T-cell (primary cell): ENCODE measurements at places on chromosomes 6 and 20.

DNA sequence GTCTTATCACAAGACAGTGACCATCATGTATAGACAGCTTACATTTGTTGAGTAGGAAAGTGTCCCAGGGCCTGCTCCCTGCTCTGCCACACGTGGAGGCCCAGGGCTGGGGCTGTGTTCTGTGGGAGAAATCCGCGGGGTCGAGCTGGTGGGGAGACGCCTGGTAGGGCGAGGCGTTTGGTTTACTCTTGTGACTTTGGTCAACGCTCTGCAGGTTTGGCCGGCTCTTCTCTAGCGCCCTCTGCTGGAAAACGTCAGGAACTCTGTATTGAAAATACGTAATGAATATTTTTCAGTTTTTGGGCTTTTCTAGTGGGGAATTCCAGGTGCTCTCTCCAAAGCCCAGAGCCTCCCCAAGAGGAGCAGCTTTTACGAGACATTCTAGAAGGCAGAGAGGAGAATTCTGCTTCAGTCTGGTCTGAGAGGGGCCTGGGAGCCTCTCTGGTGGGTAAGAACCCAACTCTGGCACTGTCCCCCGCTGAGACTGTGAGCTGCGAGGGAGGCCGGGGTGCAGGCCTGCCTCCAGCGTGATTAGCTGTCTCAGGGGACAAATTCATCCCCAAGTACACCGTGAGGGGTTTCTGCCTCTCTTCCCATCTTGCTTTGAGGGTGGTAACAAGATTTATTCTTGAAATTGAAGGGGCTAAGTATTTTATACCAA is 112.6 kb upstream of the RALGAPA2 start:
- DNase-seq: peak; percentile 17

- no peak for DNase-seq
Observed at GRCh38 chr20:49318091-49318429, 40.2 kb upstream of the ZNFX1 start.

DNA sequence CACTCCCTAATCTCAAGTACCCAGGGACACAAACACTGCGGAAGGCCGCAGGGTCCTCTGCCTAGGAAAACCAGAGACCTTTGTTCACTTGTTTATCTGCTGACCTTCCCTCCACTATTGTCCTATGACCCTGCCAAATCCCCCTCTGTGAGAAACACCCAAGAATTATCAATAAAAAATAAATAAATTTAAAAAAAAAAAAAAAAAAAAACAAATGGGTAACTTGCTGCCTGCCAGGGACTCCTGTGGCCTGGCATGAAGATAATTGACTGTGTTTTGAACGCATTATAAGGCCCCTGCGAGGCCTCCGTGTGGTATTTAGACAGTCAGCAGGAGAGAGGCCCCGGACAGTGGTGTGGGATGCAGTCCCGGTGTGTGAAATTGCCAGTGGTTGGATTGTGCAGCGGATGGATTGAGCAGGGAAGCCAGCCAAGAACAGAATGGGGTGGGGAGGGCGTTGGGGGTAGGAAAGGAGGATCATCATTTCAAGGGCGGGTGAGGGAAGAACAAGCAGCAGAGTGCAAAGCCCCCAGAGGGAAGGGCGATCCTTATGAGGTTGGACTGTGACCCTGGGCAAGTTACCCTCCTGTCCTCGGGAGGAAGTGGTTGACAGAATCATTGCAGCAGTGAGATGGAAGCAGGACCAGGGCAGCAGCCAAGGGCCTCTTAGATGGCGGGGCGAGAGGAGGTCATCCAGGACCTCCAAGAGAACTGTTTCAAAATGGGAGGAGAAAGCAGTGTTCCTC is 43.3 kb downstream of the PPARD start:
- DNase-seq: no peak

DNA sequence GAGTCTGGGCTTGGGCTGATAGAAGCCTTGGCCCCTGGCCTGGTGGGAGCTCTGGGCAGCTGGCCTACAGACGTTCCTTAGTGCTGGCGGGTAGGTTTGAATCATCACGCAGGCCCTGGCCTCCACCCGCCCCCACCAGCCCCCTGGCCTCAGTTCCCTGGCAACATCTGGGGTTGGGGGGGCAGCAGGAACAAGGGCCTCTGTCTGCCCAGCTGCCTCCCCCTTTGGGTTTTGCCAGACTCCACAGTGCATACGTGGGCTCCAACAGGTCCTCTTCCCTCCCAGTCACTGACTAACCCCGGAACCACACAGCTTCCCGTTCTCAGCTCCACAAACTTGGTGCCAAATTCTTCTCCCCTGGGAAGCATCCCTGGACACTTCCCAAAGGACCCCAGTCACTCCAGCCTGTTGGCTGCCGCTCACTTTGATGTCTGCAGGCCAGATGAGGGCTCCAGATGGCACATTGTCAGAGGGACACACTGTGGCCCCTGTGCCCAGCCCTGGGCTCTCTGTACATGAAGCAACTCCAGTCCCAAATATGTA is 957 bp upstream of the VEGFA start:
- peak; percentile 11 for DNase-seq
